ENCODE measurements at places on chromosomes 5 and 9.

- DNase-seq: no peak
Measured at GRCh38 chr5:102450313-102450990, 48.3 kb downstream of the SLCO6A1 start.

DNA sequence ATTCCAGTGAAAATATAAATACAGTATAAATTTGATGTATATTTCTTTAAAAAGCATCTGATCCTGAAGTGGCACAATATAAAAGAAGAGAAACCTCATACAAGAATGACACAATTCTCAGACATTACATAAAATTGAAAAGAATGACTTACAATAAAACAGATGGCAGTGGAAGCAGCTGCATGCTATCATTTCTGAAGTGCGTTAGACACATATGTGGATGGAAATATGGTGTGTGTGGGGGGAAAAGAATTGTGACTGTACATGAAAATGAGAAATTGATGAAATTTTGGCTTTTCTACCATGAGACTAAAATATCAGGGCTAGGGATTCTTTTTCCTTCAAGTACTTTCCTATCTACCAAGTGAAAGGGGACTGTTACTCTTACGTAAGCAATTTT lies 45.9 kb upstream of the CDH18 start:
- no peak for DNase-seq

DNA sequence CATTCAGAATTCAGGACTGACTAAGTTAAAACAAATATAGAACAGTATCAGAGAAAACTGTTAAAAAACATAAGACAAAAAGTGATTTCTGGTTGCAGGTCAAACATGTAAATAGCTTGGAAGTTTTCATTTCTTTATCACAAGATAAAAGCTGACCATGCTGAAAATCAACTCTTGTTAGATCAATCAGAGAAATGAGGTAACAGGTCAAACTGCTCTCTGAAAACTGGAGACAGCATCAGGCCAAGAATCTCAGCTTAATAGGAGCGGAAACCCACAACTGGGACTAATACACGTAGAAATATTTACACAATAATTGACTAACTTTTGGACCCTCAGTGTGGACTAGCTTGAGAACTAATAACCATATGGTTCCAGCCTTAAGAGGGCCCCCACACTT lies 1012.8 kb upstream of the EDIL3 start:
- no peak for DNase-seq

DNA sequence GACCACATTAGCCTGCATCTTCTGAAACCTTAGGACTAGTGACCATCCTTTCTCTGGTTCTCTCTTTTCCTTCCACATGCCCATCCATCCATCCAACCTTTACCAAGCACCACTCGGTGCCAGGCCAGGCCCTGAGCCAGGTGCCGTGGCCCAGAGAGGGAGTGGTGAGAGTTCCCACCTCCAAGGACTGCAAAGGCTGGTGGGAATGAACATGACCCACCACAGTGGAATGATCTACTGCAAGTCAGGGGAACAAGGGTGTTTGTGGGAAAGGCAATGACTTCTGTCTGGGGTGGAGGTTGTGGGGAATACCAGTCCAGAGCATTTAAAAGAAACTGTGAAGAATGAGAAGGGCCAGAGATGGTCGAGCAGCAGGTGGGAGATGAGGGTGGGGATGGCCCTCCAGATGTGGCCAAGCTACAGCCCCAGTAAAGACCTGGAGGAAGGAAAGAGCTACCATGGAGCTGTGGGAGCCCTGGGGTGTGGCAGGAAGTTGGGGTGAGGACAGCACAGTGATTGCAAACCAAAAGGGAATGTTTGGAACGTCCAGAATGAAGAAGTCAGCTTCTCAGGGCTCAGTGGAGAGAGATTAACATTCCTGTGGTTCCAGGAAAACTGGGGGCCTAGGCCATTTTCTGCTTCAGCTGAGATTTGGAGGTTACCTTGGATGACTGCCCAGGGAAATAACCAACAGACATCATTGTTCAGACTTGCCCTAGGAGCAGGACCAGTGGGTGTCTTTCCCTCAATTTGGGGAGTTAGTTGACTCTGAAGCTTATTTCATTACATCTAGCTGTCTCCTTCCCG lies 30.7 kb upstream of the CORO2A start:
- no peak for DNase-seq

DNA sequence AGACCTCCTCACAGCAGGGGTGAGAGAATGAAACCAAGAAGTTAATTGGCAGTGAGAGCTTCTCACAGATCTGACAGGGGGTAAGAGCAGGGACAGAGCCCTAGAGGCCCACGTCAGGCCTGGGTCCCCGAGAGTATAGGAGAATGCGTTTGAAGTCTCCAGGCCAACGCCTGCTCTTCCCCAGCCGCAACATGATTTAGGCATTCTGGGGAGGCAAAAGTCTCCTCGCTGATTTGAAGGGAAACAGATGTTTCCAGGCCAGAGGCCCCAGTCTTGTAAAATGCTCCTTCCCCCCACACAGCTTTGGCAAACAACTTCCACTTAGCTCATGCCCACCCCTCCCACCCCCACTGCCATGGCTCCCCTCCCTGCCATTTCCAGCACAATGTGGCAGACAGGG lies 239.2 kb upstream of the TRIM32 start:
- no peak for DNase-seq

- DNase-seq: peak; percentile 9
Measured at GRCh38 chr9:23322392-23322791, 503.6 kb downstream of the ELAVL2 start.
